NCI-H510A treated with DMSO at 0.1 percent for 48 hours (cell line): ENCODE measurements at places on chromosomes 7 and 10.

DNA sequence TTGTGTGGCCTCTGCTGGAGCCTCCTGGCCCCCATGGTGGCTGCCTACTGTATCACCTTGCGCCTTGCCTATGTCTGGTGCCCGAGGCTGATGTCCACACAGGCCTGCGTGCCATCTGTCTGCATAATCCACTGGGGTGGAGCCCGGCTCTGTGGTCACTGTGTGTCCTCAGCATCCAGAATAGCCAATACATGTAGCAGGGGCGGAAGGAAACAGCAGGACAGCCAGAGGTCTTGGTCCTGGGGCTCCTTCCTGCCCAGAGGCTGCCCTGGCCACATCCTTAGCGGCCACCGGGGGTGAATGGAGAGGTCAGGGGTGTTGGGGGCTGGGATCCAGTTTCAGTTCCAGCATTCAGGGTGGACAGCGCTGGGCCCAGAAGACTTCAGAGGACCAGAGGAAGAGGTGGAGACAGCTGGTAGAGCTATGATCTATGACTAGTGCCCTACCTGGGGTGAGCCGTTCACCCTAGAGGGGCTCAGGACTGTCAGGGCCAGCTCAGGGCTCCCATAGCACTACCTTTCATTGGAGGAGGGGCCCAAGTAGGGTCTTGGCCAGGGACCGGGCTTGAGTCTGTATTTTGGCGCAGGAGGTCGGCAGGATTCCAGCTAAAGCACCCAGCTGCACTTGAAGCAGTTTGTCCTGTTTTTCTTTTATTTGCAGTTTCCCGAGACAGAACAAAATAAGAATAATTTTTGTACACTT lies 15.9 kb downstream of the YKT6 start:
- peak; percentile 54 for DNase-seq

GRCh38 chr7:28060371-28060950 lies 120.1 kb downstream of the JAZF1 start:
- no peak for DNase-seq

- DNase-seq = no peak
Measured at GRCh38 chr7:2621061-2621828, 10.5 kb upstream of the TTYH3 start.

GRCh38 chr10:70576803-70577517 lies 25.6 kb downstream of the PRF1 start:
- DNase-seq = no peak

- no peak for DNase-seq
Measured at GRCh38 chr7:53768186-53768585, 732.8 kb downstream of the POM121L12 start.

- DNase-seq = no peak
Measured at GRCh38 chr7:68470836-68471435, 1127.3 kb upstream of the AUTS2 start.

DNA sequence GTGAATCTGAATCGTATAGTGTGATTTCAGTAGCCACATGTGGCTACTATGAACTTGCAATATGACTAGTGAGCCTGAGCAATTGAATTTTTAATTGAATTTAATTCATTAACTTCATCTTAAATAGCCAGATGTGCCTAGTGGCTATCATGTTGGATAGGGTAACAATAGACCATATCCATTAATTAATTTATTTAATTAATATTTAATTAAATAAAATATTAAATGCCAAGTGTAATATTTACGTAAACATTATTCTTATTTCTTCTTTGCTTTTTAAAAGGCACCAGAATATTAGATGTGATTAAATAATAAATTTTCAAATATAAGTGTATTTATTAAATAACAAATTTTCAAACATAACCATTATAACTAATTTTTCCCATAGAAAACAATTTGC lies 354.4 kb downstream of the PLXDC2 start:
- DNase-seq = no peak

- no peak for DNase-seq
Measured at GRCh38 chr7:30323006-30323355, 38.6 kb downstream of the ZNRF2 start.

- peak; percentile 15 for DNase-seq
Measured at GRCh38 chr10:68594405-68594804, 34.3 kb downstream of the TET1 start.

DNA sequence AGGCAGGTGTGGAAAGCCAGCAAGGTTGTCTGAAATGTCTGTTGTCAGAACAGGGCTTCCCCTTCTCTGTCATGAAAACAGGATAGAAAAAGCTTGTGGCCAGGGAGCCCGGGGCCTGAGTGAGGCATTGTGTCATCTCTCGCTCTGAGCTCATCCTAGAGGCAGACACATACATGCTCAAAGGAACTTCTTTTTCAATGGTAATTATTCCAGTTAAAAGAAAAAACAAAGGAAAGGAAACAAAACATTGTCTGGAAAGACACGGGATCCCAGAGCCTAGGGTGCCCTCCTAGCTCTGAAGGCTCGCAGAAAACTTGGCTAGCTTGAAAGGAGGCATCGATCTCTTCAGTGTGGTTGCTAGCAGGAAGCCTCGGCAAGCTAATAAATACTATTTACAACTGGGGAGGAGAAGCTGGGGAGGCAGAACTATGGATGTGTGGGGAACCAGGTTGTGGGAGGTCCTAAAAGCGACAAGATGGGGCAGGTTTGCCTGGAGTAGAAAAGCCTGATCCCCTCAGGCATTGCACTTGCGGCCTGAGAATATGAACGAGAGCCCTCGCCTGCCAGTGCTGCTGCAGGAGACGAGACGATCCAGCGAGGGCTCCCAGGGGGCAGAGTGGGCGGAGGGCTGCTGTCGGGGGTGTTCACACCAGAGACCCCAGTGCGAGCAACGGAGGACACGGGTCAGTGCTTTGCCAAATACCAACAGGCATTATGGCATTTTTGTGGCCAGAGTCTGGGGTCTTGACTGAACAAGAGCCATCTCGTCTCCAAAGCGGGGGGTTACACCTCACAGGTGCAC lies 32.8 kb upstream of the DGKI start:
- DNase-seq = no peak

- DNase-seq = no peak
Measured at GRCh38 chr7:29764227-29764626, 42.1 kb upstream of the WIPF3 start.

DNA sequence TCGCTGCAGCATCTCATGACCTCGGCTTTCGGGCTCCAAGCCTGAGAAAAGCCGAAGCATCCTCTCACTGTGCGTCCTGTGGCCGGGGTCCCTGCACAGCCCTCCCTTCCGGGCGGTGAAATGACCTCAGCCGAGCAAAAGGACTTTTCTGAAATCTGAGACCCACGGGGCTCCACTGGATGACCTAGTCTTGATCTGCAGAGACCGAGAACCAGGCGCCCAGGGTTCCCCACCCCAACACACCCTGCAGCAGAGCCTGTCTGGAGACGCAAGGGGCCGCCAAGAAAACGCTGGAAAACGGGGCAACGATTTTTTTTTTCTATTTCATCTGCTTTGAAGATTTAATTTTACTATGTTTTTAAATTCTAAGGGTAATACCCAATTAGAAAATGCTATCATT lies 31.7 kb downstream of the NPS start:
- DNase-seq = no peak

DNA sequence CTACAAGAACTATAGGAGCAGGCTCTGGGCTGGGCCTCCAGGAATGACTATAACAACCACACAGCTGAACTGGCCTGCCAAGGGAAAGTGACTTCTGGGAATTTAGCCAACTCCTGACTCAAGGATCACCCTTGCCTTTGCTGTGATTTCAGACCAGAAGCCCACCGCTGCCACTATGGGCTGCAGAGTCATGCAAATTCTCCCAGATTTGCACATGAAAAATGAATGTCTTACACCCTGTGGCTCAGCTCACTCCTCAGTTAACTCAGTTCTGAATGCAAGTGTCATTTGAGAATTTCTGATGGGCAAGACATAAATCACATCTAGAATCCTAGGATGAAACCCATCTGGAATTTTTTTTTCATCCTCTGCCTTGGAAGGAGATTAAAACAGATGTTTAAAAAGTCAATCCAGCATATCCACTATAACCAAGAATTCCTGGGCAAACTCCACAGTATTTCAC lies 186.5 kb upstream of the BET1 start:
- DNase-seq = no peak

GRCh38 chr10:44177610-44178009 lies 207.3 kb downstream of the CXCL12 start:
- DNase-seq = no peak

DNA sequence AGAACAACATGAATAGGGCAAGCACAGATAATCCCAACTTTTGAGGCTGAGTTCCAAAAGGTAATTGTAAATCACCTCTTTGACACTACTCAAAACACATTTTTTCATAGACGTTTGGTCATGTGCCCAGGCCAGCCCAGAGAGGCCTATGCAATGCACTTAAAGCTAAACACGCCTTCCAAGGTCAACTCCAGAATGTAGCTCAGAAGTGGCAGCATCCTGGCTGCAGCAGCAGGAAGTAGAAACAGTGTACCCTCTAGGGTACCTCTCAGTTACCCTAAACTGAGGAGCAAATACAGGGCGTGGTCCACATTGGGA lies 58.7 kb downstream of the OSBPL3 start:
- DNase-seq = no peak
